ENCODE measurements at places on chromosomes 5 and 9.

DNA sequence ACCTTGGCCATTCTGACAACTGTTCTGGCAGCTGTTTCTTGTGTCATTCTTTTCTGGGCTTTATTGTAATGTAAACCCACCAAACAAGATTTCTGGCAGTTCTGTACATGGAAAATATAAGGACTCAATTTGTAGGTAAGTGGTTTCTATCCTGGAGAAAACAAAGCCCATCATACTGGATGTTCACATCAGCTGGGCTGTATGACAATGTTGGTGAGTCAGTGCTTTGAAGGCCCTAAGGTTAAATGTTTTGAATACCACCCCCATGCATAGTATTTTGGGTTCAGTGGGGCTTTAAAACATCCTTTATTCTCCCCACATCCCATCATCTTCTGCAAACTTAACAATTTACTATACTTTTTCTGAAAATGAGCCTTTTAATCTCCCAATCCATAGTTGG, 52.5 kb downstream of the SH3GL2 start:
- DNase-seq, result no peak

DNA sequence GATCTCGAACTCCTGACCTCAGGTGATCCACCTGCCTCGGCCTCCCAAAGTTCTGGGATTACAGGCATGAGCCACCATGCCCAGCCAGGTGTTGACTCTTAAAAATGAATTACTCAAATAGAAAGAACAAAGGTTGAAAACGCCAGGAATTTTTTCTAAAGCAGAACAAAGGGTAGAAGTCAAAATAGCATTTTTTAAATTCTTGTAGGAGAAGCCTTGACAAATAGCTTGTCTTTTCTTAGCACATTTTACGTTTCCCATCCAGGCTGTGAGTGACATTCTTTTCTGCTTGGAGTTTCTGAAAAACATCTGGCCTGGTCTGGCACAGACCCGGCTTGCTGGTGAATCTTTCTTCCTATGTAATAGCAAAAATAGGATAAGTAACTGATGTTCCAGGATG, 169.4 kb upstream of the ZNF462 start:
- DNase-seq, result no peak

- no peak for DNase-seq
Observed at GRCh38 chr9:137109250-137110146, 5.0 kb downstream of the DPP7 start.

GRCh38 chr5:98989727-98990126, 60.9 kb upstream of the CHD1 start:
- DNase-seq, result no peak

- DNase-seq, result no peak
Observed at GRCh38 chr9:112863746-112864145, 26.9 kb downstream of the SLC46A2 start.

DNA sequence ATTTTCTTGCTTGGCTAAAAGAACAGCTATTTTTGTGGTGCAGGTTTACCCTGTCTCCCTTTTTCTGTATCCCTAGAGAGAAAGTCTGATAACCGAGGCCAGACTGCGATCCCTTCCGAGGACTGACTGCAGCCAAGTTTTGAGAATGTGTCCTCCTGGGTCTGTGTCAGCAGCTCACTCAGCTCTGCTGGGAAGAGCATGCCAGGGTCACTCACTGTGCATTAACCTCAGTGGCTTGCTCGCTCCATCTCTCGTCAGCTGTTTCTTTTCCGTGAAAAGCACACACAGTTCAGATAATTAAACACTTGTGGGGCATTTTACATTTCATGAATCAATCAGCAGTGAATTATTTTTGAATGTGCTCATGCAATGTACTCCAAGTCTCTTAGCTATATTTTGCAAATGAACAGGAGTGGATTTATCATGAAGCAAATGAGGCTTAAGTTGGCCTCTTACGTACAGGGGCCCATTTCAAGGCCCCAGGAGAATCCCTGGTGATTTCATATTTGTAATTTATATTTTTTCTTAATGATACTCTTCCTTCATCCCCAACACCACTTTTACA, 252.1 kb downstream of the SMARCA2 start:
- no peak for DNase-seq

GRCh38 chr9:133892193-133892920, 99.8 kb downstream of the VAV2 start:
- no peak for DNase-seq

DNA sequence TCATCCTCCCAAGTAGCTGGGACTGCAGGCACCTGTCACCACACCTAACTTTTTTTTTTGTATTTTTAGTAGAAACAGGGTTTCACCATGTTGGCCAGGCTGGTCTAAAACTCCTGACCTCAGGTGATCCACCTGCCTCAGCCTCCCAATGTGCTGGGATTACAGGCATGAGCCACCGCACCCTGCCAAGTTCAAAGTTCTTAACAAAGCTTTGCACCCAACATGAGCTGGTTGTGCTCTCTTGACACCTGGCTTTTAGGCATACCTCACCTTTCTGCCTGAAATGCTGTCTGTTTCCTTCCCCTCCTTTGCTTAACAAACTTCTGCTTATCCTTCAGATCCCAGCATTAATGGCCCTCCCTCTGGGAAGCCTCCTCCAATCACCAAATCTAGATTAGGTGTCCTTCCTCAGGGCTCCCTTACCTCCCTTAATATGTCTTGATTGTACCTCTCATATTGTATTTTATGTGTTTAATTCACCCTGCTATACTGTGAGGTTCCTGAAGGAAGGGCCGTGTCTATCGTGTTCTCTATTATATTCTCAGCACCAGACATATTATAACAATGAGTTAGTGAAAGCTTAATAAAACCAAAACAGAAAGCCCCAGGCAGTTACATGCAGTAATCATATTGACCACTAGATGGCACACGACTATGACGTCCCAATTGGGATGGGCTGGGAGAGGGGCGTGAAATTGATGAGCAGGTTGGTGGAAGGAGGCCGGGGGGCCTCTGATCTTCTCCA, 62.9 kb upstream of the PPARGC1B start:
- DNase-seq, result no peak

GRCh38 chr9:133798160-133798559, 60.0 kb upstream of the SARDH start:
- no peak for DNase-seq

DNA sequence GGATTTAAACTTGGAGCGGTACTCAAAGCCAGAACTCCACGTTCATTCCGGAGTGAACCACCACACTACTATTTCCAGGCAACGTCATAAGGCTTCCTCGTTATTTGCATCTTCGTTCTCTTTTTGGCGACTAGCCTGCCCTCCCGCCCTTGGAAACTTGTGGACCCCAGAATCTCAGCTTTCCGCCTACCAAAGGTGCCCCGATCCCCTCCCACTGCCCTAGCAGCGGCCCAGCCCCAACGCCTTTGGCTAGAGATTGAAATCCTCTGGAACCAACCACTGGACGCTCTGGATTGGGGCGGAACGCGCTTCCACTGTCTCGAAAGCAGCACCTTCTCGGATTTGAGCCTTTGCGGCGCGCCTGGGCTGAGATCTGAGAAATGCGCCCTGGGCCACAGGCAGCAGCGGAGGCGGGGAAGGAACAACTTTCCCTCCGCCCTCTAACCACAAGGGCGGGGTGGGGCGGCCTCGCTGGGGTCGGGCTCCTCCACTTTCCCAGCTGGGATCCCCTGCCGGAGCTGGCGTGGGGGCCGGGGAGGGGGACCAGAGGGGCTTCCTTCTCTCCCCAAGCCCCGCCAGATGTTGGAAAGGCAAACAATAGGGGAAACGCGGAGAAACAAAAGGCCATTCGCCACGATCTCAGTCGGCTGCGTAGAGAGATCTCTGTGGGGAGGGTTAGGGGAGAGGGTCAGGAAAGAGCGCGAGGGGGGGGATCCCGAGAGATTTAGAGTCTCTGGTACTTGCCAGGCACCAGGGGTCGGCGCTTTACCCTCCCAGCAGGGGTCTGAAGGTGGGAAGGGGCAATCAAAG, 1.3 kb downstream of the MOB3B start:
- DNase-seq, result peak; percentile 36

DNA sequence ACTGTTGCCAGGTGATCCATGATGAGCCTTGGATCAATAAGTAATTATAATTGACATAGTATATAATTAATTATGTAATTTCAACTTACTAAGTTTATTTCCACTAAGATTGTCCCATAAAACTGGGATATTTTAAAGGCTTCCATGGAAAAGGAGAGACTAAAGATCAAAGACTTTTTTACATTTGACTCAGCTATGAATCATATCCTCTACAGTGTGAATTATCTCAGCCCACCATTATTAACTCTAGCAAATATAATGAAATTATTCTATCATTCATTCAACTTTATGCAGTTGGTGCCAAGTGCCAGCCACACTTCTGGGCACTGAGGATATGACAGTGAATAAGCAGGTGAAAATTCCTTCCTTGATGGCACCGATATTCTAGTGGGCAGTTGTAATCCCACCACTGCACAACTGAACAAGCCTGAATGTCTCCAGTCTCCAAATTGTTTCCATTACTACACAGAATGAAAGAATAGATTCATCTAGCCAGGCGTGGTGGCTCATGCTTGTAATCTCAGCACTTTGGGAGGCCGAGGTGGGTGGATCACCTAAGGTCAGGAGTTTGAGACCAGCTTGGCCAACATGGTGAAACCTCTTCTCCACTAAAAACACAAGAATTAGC, 21.9 kb upstream of the TXN start:
- DNase-seq, result no peak

DNA sequence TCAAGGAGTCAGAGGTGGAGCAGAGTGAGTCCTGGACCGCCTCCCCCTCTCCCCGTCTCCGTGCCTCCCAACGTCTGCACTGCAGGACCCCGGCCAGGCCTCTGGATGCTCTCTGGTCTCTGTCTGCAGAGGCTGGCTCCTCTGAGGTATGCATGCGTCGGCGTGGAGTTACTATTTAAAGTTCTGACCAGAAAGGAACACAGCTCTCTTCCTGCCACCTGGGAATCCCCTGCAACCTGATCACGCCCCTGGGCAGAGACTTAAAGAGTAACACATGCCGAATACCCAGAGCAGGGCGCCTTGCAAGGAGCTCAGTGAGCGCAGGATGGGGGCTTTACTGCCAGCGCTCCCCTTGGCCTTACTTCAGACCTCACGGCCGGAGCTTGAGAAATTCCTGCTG, 16.0 kb downstream of the ANXA6 start:
- peak; percentile 44 for DNase-seq

DNA sequence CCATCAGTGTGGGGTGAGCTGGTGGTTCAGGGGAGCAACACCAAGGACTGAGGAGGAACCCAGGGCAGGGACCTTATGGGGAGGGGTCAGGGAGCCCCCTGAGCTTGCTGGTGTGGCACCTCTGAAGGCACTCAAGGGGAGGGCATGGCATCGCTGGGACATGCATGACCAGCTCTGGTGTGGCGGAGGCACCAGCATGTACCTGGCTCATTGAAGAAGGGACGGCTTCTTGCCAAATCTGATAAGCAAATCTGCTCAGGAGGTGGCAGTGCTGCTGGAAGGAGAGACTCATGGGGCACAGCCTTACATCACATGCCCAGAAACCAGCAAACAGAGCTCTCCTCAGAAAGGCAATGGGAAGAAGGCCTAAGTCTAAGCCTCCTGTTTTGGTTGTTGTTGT, 421.8 kb downstream of the SEMA5A start:
- DNase-seq, result no peak

- no peak for DNase-seq
Observed at GRCh38 chr5:3778945-3779344, 183.3 kb downstream of the IRX1 start.

DNA sequence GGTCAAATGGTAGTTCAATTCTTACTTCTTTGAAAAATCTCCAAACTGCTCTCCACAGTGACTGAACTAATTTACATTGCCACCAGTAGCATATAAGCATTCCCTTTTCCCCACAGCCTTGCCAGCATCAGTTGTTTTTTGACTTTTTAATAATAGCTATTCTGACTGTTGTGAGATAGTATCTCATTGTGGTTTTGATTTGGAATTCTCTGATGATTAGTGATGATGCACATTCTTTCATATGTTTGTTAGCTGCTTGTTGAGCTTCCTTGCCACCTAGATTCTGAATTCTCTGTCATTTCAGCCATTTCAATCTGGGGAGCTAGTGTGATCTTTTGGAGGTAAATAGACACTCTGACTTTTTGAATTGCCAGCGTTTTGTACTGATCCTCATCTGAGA, 24.0 kb downstream of the CDK20 start:
- no peak for DNase-seq

DNA sequence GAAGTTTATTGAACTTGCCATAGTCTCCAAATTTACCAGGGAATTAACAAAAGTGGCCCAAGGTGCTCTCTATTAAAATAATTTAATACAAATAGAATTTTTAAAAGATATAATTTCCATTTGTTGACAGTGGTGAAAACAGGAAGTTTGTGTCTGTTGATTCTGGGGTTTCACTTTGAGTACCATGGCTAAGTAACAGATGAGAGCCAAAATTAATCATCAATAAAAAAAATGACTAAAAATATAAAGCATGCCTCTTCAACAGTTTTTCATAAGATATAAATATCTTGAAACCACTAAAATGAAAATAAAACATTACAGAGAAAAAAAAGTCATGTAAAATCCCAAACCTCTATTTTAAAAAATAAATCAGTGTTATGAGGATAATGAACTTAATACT, 49.8 kb downstream of the SGCD start:
- DNase-seq, result no peak

GRCh38 chr5:67971223-67971830, 244.2 kb upstream of the PIK3R1 start:
- no peak for DNase-seq

GRCh38 chr9:9598723-9599122, 1014.1 kb downstream of the PTPRD start:
- no peak for DNase-seq

- DNase-seq, result no peak
Observed at GRCh38 chr9:37790096-37790495, 5.2 kb upstream of the EXOSC3 start.

GRCh38 chr9:121862371-121863332, 211.2 kb downstream of the DAB2IP start:
- no peak for DNase-seq

GRCh38 chr5:116598911-116599310, 24.3 kb upstream of the SEMA6A start:
- DNase-seq, result no peak

- DNase-seq, result no peak
Observed at GRCh38 chr9:74865177-74865576, 22.5 kb downstream of the TRPM6 start.

DNA sequence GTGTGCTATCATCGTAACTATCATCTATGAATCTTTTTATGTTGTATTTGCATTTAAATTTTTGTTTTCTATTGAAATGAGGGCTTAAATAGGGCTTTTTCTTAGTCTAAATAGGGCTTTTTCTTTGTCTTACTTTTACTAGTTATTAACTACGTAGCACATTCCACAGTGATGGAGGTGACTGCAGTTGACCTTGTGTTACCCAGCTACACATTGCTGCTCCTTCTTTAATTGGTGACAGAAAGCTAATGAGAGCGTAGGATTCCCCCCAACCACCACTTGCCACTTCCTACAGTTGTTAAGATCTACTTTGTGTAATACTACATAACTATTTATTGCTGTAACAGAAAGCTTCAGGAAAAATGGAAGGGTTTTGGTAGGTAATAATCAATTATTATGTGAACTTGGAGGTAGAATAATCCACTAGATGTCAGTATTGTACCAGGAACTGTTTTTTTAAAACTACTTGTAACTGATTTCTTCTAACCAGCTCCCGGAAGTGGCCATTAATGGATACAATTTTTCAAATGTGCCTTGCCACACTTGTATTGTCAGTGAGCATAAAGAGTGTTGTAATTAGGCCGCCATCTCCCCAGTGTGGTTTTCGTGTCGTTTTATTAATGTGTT, 18.0 kb downstream of the MTRR start:
- DNase-seq, result no peak

- DNase-seq, result no peak
Observed at GRCh38 chr5:80117446-80117845, 82.3 kb downstream of the THBS4 start.
